CD8-positive, alpha-beta memory T cell (primary cell): ENCODE measurements at places on chromosomes 2 and 18. TPM values are rescaled to one million over a fixed set of nuclear protein-coding genes. Genes with fewer than 3 reads are reported as not detected.

- DNase-seq = no peak
These were observed 7.1 kb downstream of the CNNM3 start for GRCh38 chr2:96823198-96823597.

GRCh38 chr2:31688282-31688681, 107.5 kb upstream of the SRD5A2 start:
- no peak for DNase-seq

DNA sequence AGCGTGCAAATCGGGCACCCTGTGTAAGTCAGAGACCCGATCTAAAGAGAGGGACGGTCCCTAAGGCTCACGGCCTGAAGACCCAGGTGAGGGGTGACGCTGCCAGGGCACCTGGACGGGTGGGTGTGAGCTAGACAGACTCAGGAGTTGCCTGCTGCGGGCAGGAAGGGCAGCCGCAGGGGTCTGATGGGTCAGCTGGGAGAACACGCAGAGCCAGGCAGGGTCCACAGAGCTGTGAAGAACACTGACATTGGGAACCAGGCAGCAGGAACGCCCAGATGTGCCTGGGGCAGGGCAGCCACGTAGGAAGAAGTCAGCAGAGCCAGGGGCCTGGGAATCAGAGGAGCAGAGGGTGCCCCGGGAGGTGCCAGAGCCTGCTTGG, 25.9 kb downstream of the HDAC4 start:
- no peak for DNase-seq

GRCh38 chr2:129067070-129067469, 748.4 kb upstream of the HS6ST1 start:
- DNase-seq = no peak

DNA sequence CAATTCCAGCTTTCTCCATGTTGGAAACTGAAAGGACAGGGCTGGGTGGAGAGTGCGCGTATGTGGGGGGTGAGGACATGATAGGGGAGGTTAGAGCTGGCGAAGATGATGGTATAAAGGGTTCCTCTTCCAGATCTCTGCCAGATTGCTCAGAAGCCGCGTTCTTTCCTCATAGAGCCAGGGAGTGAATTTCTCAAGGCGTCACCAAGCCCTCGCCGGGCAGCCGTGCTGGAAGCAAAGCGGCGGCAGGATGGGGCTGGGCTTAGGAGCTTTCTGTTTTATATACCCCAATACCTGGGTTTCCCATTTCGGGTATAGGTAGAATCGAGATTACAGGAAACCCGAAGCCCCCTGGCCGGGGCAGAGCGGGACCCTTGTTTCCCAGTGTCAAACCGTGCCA, 43.8 kb downstream of the DDX18 start:
- DNase-seq = no peak

DNA sequence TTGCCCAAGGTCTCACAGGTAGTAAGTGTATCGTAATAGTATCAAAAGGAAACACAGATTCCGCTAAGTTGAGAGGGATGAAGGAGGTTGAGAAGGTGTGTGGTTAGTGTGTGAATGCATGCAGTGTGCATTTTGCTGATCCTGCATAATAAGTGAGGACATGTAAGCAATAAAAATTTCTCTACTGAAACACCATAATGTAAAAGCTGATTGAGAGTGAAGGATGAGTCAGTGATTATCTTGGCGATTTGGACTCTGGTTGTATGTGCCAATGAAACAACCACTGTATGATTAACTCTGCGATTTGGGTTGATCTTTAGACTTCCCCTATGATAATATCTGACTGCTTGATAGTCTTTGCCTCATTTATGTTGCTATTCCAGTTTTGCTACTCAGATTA, 16.7 kb upstream of the ADGRF3 start:
- DNase-seq = no peak

DNA sequence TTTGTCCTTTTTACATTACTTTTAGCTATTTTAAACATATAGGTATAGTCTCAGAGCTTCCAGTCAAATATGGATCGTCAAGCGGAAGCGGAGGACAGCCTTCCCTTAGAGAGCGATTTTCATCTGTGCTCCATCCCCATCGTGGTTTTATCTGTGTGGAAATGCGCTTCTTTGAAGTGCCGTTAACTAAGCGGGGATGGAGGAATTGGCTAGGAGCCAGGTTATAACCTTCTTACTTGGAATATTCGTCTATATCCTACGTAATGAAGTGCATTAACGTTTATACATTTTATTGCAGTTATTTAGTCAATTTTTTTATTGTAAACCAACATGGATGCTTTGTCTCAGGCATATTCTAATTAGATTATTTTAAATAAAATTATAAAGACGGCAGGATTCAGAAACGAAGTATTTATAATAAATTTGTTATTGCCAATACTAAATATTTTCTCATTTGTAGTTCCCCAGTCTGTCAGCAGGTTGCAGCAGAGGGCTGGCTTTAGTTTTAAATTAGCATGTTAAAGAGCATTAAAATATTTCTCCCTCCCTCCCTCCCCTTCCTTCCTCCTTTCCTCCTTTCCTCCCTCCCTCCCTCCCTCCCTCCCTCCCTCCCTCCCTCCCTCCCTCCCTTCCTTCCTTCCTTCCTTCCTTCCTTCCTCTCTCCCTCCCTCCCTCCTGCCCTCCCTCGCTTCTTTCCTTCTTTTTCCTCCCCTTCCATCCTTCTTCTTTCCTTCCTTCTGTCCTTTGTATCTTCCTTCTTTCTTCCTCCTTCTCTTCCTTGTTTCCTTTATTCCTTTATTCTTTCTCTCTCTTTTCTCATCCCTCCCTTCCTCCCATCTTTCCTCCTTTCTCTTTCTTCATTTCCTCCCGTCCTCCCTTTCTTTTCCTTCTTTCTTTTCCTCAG, 80.6 kb upstream of the DOCK10 start:
- peak; percentile 4 for DNase-seq

DNA sequence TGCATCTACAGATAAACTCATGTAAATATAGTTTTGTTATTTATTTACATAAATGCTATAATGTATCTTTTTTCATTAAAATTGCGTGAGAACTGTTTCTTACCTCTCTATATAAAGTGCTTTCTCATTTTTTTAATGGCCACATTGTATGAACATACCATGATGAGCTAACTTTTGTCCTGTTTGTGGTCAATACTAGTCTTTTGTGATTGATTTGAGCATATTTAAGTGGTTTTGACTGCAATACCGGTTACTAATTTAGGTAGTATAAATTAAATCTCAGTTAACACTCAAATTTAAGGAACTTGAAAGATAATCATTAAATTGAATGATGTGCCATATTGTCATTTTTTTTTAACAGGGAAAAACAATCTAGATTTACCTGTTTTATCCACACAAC, 108.2 kb downstream of the HAUS1 start:
- no peak for DNase-seq

DNA sequence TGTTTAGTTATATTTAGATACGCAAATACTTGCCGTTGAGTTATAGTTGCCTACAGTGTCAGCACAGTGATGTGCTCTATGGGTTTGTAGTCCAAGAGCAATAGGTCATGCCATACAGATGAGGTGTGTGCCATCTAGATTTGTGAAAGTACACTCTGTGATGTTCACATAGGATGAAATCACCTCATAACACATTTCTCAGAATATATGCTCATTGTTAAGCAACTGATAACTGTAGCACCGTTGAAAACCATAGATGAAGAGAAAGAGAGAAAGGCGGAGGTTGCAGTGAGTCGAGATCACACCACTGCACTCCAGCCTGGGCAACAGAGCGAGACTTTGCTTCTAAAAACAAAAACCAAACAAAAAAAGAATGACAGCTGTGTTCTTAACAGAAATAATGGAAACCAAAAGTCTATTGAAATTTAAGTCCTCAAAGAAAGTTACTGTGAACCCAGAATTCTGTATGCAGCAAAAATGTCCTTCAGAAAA, 9.5 kb downstream of the DGKD start:
- no peak for DNase-seq

DNA sequence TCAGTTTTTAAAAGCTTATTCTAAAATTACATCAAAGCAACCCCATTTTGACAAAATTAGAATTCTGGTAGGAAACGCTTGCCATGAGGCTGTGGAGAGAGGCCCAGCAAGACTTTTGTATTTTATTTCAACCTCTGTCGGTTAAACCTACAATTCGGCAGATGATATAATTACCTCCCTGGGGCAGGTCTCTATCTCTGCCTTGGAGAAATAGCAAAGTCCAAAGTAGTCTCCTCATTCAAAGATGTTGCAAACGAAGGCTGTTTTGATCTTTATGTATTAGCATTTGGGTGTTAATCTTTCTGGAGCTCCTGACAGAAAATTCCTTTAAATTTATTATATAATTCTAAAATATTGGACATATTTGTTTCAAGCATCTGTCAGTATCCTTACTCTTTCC, 35.6 kb downstream of the GALM start:
- no peak for DNase-seq

GRCh38 chr2:230796280-230796862, 68.4 kb upstream of the ITM2C start:
- no peak for DNase-seq

DNA sequence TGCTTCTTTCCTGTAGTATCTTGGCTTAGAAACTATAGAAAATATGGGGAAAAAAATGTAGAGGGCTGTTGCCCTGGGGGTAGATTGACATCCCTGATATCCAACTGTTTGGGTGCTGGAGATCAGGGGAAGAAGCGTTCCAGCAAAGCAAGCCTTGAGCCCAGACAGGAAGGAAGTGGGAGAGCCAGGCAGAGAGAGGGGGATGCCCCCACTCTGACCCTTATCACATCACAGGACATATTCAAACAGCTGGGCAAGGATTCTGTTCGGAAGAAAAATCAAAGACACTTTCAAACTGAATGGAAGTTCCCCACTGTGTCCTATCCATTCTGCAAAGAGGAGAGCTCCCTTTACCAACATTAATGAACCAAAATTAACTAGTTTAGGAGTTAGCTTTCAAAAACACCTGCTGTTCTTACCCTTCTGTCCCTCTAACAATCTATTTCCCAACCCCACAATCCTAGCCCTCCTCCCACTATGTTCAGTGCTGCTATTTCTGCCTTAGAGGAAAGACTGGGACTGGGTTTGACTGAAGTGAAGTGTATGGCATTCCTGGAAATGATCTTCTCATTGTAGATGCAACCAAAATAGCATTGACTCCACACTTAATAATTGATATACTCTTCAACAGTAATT, 16.9 kb upstream of the KCNG3 start:
- DNase-seq = no peak

DNA sequence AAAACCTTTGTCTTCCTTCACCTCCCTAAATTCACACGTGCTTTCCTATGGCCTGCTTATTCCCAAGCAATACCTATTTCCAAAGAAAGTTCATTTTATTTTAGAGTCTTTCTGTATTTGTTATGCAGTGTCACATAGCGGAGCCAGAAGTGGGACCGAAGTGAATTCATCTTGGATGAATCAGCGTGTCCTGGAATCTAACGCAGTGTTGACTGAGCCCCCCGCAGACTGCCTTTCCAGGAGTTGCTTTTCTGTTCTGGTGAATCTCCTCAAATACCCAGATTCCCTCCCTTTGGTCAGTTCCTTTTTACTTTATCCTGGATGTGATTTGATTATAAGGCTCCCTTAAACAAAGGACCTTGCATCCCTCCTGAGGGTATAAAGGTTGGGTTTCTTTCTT, 10.8 kb downstream of the ALPP start:
- DNase-seq = no peak

DNA sequence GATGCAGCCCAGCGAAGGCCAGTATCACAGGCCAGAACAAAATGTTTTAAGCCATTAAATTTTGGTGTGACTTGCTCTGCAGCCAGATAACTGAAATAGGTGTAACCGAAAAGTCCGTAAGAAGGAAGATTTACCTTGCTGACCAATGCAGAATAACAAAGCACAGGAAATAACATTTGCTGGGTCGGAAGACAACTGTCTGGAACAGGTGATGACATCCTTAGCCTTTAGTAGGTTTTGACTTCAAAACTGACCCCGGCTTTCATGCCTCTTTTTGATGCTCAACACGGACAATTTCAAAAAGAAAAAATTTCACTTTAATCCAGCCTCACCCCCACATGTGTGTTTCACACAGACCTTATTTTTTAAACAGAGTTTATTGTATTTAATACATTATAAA, 93.7 kb downstream of the KCTD1 start:
- DNase-seq = no peak

DNA sequence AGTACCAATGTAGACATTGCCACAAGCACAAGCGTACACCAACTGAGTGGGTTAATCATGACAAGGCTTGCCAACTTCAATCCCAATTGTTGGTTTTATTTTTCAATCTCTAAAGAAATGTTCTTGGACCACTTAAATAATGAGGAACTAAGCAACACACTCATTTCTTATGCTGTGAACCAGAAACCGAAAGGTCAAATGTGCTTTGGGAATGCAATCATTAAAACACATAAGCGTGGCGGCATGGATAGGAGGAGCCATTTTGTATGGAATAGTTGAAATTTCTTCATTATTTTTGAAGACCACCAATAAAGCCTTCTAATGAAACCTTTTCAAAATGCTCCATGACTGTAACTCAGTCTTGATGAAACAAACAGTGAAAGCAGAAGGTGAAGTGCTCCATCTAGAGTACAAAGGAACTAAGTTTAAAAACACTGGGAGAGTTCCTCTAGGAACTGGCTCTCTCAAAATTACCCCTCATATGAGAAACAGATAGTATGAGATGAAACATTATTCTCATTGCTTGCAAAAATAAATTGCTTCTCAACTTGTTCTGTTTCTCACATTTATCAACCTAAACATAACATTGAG, 113.2 kb upstream of the CHST9 start:
- DNase-seq = no peak

- DNase-seq = no peak
These were observed 12.7 kb upstream of the PTPN4 start for GRCh38 chr2:119746836-119747686.

Gene PTPRN
- total RNA-seq = 0.11 TPM

Gene WBP1
- total RNA-seq = 31.2 TPM

Gene SRD5A2
- total RNA-seq = not detected

Gene SPC25
- 24.1 TPM for total RNA-seq

Gene PLA2R1
- total RNA-seq = not detected

Gene SERPINE2
- total RNA-seq = 6.4 TPM

Gene ID2
- total RNA-seq = 162 TPM

Gene C2orf78
- total RNA-seq = not detected
